Activated CD8-positive, alpha-beta memory T cell treated with anti-CD3 and anti-CD28 coated beads, Interleukin-2, amount 10 ng/mL, durations not matched to agents 7 days and 5 days (primary cell): ENCODE measurements at places on chromosomes 3 and 15. TPM values are rescaled to one million over a fixed set of nuclear protein-coding genes. Genes with fewer than 3 reads are reported as not detected.

GRCh38 chr3:145854499-145854898, 306.5 kb downstream of the PLOD2 start:
- no peaks in the 10 kb centered on the region for H3K4me1 ChIP-seq
- no peak for DNase-seq
- H3K27me3 ChIP-seq: no peaks in the 10 kb centered on the region
- no peak overlapping the region for H3K4me3 ChIP-seq
- no peaks in the 10 kb centered on the region for H3K36me3 ChIP-seq

GRCh38 chr3:122802323-122802722, 7.5 kb downstream of the SLC49A4 start:
- H3K4me1 ChIP-seq: peaks cover 10% of the 10 kb centered on the region
- no peaks in the 10 kb centered on the region for H3K27me3 ChIP-seq
- DNase-seq: no peak
- no peak overlapping the region for H3K27ac ChIP-seq
- H3K36me3 ChIP-seq: peaks cover 10% of the 10 kb centered on the region

DNA sequence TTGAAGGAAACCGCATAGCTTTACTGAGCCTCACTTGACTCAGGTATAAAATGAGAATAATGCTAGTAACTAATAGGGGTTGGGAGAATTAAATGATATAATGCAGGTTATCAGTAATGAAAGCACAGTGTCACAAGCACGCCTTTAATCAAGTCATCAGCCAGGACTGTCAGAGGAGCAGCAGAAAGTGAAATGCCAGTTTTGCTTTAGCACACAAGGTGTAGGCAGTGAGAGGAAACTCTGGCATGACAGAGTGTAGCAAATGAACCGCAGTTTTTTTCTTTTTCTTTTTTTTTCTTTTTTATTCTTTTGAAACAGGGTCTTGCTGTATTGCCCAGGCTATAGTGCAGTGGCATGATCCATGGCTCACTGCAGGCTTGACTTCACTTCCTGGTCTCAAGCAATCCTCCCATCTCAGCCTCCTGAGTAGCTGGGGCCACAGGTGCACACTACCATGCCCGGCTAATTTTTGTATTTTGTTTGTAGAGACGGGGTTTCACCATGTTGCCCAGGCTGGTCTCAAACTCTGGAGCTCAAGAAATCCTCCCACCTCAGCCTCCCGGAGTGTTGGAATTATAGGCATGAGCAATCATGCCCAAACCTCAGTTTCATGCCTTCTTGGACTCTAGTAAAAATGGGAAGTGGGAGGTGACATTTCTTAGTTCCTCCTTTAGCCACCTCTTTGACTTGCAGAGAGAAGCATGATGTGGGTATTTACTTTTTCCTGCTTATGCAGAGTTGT, 9.7 kb upstream of the SCAANT1 start:
- H3K27me3 ChIP-seq: no peaks in the 10 kb centered on the region
- no peak for DNase-seq
- H3K4me1 ChIP-seq: peaks cover 27% of the 10 kb centered on the region
- H3K36me3 ChIP-seq: peaks cover 68% of the 10 kb centered on the region

SPESP1 gene
- total RNA-seq: 0.70 TPM

DYNLT2B gene
- total RNA-seq: 19.9 TPM
